ENCODE measurements at places on chromosomes 11 and 22.

DNA sequence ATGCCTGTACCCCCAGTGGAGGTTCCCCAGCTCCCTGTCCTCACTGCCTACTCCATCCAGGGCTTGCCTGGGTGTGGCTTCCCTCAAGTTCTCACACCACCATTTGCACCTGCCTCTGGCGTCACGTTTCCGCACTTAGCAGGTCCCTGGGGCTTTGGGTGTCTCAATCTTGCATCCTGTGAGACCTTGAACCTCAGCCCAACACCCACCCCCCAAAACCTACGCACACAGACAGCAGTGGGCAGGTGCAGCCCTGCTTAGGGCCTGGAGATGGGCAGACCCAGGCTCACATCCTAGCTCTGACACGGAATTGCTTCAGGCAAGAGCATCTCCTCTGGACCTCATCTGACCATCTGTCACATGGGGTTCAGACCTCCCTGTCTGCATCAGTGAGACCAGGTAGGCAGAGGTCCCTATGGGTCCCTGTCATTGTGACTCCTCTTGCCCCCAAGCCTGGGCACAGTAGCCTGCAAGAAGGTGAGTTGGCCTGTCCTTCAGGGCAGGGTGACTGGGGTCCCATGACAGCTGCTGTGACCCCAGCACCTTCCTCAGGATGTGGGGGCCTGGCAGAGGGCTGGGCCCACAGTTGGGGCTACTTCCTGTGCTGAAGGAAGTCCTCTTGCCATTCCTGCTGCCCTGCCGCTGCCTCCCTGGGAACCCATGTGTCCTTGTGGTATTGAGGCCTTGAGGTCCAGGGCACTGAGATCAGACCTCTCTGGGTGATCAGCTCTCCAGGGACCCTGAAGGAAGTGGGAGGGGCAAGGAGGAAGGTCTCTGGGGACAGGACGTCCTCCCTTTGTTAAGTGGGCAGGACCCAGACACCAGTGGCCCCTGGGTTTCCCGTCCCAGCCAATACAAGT is 2.0 kb downstream of the SIPA1 start:
- DNase-seq: peak; percentile 40

GRCh38 chr11:33533386-33534052 is 167.1 kb downstream of the C11orf91 start:
- no peak for DNase-seq

GRCh38 chr11:130995266-130995665 is 79.0 kb upstream of the SNX19 start:
- no peak for DNase-seq

- DNase-seq: no peak
These were observed 45.2 kb downstream of the SC5D start for GRCh38 chr11:121337740-121338272.

DNA sequence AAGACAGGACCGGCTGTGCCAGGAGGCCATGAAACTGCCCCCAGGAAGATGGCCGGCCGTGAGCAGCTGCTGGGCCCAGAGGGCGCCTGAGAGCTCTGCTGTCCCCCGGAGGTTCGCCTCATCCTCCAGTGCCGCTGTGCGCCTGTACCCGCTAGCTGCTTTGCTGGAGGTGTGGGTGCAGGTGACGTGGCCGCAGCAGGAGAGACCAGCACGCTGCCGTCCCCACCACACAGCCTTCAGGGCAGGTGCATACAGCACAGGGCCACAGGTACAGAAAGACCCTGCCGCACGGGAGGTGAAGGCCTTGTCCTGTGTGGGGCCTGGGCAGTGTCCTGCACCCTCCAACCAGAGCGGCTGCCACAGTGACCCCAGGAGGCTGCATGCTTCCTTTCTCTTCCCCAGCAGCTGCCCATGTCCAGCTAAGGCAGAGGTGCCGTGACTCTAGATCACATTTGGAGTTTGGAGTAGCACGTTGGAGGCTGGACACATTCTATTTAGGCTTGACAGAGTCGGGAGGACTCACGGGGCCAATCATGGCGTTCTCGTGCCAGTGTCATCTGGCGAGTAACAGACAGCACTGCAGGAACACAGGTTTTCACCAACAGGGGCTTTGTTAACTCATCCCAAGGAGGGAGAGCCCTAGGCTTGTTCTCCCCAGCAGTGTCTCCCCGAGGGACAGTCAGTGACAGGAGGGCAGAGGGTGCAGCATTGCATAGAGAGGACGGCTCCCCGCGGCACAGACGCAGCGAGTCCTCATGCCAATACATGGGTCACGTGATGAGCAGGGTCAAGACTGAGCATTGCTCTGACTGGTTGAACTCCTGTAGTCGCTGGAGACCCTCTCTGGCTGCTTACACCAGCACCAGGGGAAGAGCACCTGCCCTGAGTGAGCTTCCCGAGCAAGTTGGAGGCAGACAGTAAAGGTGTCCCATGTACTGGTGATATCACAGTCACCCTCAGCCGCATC is 18.7 kb upstream of the PANX2 start:
- no peak for DNase-seq

DNA sequence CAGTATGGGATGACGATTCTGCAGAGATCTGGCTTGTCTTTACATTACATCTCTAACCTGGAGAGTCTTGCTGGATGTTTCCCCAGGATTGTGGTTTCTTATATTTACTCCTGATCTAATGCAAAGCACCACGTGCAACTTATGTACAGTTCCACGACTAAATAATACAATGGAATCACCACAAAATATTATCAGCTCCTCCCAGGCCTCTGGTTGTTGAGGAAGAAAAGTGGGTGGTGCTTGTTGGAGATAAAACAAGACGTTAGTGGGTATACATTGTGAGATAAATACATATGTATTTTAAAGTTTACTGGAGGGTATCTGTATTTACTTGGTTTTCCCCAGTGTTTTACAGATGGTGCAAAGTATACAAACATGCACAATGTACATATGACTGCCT is 569.7 kb downstream of the NTM start:
- no peak for DNase-seq

GRCh38 chr11:3747704-3748103 is 49.6 kb downstream of the NUP98 start:
- DNase-seq: no peak

- no peak for DNase-seq
These were observed 66.8 kb downstream of the FEZ1 start for GRCh38 chr11:125429174-125429707.

GRCh38 chr11:111081021-111081511 is 164.5 kb upstream of the POU2AF2 start:
- DNase-seq: no peak

DNA sequence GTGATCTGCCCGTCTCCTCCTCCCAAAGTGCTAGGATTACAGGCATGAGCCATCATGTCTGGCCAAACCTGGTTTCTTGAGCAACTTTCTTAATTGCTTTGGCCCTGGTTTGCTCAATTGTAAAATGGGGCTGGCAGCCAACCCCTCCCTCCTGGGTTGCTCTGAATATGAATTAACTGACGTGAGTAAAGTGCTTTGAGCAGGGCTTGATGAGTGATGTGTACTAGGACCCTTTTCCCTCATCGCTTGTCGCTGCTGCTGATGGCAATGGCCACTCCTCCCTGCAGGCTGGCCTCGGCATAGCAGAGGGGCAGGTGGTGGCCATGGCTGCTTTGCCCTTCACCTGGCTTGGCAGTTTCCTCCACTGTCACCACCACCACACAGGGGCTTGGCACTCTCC is 41.5 kb downstream of the RNF141 start:
- no peak for DNase-seq

GRCh38 chr11:41201156-41201555 is 258.3 kb downstream of the LRRC4C start:
- DNase-seq: no peak

- DNase-seq: no peak
These were observed 323.8 kb downstream of the GUCY1A2 start for GRCh38 chr11:106694501-106694900.

DNA sequence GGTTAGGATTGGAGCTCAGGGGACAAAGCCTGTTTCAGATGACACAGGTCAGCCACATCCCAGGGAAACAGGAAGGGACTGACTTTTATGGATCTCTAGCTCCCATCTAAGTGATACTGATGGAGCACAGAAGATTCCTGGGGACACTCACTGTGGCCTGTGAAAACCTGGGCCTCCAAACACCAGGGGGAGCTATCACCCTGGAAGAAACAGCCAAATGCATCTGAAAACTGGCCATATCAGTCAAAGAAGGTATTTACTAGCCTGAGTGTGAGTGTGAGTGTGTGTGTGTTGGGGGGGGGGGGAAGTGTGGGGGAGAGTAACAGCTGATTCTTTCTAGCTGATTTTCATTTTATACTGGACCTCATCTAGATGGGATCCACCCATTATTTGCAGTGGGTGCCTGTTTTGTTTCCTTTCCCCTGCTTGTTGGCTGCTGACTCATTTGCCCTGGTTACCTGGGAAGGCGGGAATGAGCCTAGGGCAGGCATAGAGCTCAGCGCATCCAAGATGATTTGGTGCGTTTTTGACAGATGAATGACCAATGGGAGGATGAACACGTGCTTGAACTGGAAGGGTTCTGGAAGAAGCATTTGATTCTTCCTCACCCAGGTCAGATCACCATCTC is 284.0 kb downstream of the KIRREL3 start:
- no peak for DNase-seq

- DNase-seq: no peak
These were observed 14.6 kb downstream of the CELSR1 start for GRCh38 chr22:46522797-46523196.

- DNase-seq: no peak
These were observed 23.6 kb upstream of the LMO2 start for GRCh38 chr11:33915526-33915925.

DNA sequence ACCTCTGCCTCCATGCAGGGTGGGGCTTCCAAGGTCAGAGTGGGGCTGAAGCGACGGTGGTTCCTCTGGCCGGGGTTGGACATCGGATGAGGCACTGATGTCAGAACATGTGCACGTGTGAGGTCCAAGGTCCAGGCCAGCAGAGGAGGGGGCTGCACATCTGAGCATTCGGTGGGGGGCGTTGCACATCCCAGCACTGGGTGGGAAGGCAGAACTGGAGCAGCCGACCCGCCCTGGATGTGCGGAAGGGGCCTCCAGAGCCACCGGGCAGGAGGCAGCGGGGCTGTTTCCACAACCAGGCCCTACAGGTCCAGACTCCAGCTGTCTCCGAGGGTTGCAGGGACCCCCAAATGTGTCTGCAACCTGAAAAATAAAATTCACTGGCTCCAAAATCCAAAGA is 271.0 kb downstream of the CTTN start:
- DNase-seq: no peak

- no peak for DNase-seq
These were observed 1.0 kb downstream of the CABP4 start for GRCh38 chr11:67456068-67456705.

- DNase-seq: no peak
These were observed 67.1 kb downstream of the GGTLC2 start for GRCh38 chr22:22711532-22711913.

DNA sequence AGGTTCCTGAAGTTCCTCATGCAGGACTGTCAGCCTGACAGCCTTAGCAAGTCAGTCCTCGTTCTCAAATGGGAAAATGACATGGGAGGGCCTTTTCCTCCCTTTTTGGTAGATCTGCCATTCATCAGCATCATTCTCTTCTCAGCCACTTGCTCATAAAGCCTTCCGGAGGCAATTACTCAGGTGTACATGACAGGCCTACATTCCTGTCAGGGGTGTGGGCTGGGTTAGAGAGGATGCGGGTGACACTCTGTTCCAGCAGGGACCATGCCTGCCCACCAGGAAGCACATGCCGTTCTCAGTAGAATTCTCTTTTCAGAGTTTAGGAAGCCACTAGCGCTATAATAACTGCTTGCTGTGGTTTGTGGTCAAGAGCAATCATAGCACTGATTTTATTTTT is 24.2 kb upstream of the ANKK1 start:
- no peak for DNase-seq

DNA sequence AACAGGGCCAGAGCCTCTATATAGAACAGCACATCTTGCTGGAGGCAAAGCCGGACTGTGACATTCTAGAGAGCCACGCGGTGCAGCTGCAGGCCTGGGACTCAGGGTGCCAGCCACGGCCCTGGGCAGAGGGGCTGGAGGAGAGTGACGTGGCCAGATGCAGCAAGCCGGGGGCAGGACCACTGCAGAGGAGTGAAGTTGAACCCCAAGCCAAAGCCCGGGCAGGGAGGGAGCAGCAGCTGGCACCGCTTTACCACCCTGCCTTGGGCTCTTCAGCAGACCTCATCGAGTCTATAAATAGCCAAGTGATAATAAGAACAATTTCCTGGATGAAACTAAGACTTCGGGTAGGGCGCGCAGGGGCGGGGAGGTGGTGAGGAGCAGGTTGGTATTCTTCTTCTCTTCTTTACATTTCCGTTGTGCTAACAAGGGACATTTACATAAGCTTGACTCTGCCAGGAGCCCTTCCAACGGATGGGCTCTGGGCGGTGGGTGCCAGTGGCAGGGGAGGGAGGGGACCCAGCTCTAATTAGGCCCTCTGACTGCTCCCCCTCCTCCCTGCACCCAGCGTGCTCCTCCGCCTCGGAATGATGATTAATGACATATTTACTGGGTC is 110.2 kb downstream of the ST3GAL4 start:
- no peak for DNase-seq

DNA sequence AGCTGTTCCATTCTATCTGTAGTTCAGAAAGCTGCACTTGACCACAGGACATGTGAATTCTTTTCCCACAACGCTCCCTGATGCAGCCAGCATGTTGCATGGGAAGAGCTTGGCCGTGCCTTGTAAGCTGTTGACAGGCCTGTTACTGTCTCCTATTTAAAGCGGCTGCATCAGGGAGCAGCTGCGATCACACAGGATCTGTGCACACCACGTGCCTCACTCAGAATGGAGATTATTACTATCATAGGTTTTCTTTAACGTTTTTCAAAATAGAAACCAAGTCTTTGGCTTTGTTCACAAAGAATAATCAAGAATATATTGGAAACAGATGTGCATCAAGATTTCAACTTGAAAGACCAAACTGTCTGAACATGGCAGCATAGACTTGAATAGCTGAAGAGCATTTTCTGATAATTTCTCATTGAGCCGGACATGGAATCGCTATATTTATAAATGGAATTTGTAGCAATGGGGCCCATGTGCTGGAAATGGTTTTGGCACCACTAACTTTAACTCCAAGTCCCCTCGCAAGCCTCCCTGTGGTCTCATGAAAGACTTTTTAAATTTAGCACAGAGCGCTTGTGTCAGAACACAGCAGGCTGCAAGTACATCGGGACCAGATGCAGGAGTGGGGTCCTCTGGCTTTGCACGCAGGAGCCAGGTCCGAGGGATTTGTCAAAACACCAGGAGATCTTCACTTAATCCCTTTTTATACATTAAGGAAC is 40.8 kb upstream of the MYO18B start:
- no peak for DNase-seq

GRCh38 chr11:67998150-67999045 is 5.5 kb downstream of the UNC93B1 start:
- DNase-seq: no peak

Measured in stimulated activated CD8-positive, alpha-beta memory T cell treated with anti-CD3 and anti-CD28 coated beads, Interleukin-15, amount 100 ng/mL, for 1 hour (primary cell).